Left renal cortex interstitium (tissue), 4 donors: ENCODE measurements at places on chromosomes 3 and 15.
A peak's percentile ranks its signal among the peaks of the same experiment; 100 is the strongest.

GRCh38 chr15:68113751-68114150 is 59.6 kb downstream of the PIAS1 start:
- DNase-seq, result no peak

DNA sequence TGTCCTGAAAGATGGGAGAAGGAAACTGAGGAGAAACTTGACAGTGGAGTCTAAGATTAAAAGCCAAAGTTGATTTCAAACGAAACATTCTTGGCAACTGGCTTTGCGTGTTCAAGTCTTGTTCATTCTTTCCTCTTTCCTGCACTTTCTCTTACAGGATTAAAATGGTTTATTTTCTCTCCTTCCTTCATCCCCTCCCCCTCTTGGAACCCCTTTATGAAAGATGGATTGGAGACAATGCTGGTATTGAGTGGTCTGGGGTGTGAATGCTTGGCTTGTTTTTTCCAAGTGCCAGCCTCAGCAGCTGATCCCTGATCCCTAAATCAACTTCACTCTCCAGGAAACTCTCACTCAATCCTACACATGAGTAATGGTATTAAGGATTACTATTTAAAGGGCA is 703 bp upstream of the LSAMP start:
- no peak for DNase-seq

DNA sequence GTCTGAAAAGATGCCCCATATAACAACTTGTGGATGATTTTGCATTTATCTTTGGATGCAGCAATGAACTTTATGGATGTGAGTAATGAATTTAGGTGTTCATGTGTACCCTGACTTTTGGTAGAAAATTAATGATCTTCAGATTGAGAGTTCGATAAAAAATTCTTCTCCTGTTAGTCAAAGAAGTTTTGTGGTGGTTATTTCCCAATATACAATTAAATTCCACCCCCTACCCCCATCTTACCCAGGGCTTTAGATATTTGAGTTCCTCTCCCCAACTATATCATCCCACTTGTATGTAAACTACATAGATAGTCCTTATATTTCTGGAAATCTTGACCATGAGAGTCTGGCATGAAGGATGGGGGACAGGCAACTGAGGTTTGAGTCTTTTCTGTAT is 126.1 kb upstream of the ALDH1A3 start:
- DNase-seq, result no peak

GRCh38 chr3:135598597-135598996 is 366.9 kb upstream of the PPP2R3A start:
- no peak for DNase-seq

GRCh38 chr3:12266038-12266437 is 22.8 kb upstream of the PPARG start:
- DNase-seq, result no peak

- no peak for DNase-seq
Measured at GRCh38 chr3:27392950-27393679, 23.9 kb upstream of the NEK10 start.

DNA sequence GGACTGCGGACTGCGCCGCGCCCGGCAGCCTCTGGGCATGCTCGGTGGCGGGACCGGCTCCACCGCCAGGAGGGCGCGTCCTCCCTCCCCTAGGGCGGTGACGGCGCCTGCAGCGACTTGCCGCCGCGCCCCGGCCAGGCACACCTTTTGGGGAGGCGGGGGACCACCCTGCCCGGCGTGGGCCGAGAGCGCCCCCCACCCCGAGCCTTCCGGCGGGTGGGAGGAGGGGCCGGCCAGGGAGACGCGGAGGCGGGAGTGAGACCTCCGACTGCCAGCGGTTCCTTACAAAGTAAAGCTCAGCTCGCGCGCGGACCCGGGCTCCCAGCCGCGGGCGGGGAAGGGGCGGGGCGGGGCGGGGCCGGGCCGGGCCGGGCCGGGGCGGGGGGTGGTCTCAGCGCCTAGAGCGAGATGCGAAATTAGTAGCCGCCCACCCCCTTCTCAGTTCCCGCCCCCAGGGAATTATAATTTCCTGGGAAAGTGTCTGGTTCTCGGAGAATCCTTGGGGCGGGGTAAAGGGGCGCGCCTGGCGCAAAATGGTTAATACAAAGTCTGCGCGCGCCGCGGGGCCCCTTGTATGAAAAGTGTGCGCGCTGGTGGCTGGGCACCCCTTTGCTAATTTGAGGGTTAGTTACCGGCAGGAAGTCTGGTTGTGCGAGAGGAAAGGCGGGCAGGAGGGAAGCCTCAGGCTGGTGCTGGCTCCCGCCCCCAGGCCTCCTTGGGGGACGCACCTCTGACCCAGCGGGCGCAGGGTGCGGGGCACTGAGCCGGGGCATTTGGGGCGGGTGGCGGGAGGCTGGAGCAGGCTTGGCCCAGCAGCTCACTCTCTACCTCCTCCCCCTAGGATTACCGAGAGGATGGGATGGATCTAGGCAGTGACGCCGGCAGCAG is 224.8 kb upstream of the IL12A start:
- DNase-seq, result peak; percentile 54
